ENCODE measurements at places on chromosomes 5 and 9.

- no peak for DNase-seq
Measured at GRCh38 chr9:96874947-96875460, 20.7 kb upstream of the ZNF782 start.

DNA sequence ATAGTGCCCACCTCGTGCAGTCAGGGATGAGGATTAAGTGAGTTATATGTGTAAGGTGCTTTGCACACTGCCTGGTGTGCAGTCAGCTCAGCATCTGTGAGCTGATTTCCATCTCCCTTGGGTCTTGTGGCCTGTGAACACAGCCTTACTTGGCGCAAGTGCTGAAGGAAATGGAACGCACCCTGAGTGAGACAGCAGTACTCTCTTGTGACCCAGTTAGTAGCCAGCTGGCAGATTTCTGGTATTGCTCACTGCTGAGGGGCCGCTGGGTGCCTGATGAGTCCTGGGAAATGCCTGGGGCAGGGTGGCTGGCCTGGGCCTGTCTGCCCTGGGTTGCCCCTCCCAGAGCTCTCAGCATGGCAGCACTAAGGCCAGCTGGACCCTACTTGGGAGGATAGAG is 90.9 kb upstream of the BOD1 start:
- no peak for DNase-seq

- peak; percentile 4 for DNase-seq
Measured at GRCh38 chr9:3398232-3398648, 127.6 kb downstream of the RFX3 start.

- DNase-seq, result no peak
Measured at GRCh38 chr5:160542281-160542680, 120.6 kb downstream of the PTTG1 start.

DNA sequence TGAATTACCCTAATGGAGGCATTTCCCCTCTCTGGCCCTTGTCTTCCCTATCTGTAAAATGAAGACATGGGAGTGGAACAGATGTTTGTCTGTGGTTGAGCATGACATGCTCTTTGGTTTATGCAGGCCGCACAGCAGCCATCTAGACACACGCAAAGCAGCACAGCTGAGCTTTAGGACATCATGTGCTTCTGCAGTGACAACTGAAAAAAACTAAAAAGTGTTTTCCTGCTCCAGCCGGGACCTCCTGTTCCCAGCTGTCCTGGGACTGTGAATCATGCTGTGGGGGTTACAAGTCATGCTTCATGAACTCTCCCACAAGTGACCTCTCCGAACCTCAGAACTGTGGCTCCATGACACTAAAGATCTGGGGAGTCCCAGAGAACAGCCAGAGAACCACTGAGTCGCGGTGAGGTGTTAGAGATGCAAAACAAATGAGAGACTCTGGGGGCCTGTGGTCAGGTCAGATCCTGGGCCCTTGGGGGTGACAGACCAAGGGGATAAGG is 1.7 kb downstream of the SMIM3 start:
- no peak for DNase-seq

DNA sequence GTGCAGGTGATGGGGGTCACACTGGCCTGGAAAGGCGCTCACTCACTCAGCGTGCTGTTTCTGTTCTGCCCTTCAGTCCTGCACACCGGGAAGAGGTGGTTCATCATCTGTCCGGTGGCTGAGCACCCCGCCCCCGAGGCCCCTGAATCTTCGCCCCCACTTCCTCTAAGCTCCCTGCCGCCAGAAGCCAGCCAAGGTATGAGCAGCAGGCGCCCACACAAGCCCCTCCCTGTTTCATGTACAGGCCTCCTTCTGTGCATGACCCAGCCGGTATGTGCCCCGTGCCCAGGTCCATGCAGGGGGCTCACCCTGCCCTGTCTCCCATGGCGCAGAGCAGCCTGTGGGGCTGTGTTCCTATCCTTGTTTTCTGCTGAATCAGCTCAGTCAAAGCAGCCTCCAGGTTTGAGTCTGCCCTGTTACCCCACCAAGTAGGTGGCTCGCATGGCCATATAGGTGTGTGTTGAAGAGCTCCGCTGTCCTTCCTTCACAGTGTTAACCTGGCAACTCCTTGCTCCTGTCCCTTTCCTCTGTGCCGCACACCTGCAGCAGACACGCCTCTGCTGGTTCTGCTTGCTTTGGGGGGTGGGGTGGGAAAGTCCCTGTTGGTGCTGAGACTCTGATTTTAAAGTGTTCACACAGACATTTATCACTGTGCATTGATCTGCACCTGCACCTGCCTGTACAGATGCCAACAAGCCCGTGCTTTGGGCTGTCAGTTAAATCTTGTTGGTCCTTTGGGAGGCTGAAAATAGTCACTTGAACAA is 84.8 kb downstream of the WNK2 start:
- no peak for DNase-seq

DNA sequence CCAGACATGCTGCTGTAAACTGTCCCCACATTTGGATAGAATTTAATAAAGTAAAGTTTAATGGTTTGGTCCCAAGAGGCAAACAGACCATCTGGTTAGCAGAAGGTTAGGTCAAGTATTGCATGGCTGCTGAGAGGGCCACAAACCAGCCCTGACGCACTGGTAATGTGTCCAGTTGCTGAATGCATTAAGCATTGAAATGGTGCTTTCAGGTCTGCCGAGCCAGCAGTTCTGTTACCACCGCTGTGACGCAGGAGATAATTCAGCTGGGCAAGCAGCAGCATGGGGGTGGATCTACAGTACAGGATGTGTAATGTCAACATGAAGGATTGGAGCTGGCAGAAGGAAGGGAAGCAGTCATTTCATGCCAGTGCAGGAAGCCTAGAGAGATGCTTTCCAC is 16.0 kb downstream of the ZNF462 start:
- no peak for DNase-seq

DNA sequence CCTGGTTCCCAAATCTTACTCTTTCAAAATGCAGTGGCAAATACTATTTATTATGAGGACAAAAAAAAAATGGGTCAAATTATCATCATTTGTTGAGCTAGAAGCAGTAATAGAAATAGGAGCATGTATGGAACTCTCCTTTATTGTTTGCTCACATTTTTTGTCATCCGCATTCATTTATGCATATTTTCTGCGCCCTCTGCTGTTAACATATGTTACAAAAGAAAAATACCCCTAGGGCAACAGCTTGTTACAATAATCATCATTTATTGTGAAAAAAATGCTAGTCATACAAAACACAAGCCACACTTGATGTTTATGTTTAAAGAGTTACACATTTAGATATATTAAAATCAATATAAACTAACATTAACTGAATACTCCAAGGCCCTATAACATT is 328.2 kb downstream of the TUSC1 start:
- DNase-seq, result no peak

GRCh38 chr5:65037831-65038815 is 269.4 kb downstream of the CWC27 start:
- no peak for DNase-seq

DNA sequence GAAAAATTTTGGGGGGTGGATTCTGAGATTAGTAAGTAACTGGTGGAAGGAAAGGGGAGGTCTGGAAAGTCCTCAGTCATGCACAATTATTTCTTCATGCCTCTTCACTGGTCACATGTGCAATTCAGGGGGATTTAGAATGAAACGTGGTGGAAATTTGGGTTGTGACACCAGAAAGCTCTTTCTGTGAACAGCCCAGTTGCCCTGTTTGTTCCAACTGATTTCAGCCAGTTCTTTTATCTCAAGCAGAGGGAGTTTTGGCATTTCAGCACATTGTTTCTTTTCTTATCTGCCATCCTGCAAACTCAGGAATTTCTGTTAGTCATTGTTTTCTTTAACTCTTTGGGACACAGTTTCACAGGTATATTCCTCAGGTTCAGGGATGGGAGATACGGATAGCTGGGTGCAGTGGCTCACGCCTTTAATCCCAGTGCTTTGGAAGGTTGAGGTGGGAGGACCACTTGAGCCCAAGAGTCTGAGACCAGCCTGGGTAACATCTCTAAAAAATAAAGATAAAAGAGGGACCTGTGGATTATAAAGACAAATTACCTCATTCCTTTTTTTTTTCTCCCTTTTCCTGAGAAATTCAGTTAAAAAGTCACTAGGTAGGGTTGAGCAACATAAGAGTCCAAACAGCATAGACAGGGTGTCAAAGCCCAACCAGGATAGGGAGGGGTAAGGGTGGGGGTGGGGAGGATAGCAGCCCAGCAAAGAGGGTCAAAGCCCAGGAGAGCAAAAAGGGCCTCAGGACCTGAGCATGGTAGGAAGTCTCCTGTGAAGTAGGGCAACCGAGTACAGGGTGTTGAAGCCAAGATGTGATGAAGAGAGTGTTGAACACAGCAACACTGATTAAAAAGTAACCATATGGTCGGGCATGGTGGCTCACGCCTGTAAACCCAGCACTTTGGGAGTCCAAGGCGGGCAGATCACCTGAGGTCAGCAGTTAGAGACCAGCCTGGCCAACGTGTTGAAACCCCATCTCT is 5.4 kb upstream of the B4GALT1 start:
- no peak for DNase-seq

- no peak for DNase-seq
Measured at GRCh38 chr5:40052808-40053207, 626.9 kb upstream of the PTGER4 start.

GRCh38 chr9:77843871-77844155 is 187.8 kb downstream of the GNAQ start:
- DNase-seq, result no peak
